ENCODE measurements at places on chromosomes 6 and 20.
A peak's percentile ranks its signal among the peaks of the same experiment; 100 is the strongest.

DNA sequence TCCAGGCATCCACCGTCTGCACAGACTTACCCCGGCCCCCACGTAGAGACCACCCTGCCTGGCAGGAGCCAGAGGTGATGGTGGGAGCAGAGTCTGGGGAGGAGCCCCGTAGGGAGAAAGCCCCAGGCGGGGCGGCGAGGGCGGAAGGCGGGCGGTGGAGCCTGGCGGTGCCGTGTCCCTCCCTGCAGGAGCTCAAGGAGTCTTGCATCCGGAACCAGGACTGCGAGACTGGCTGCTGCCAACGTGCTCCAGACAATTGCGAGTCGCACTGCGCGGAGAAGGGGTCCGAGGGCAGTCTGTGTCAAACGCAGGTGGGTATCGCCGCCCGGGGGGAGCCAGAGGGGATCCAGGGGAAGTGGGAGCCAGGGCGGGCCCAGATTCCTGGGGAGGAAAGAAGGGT is 6.0 kb downstream of the CLPSL1 start:
- DNase-seq = no peak

GRCh38 chr6:126072834-126073233 is 86.5 kb downstream of the TRMT11 start:
- no peak for DNase-seq

- peak; percentile 21 for DNase-seq
Observed at GRCh38 chr6:142296975-142297604, 4.7 kb upstream of the ADGRG6 start.

DNA sequence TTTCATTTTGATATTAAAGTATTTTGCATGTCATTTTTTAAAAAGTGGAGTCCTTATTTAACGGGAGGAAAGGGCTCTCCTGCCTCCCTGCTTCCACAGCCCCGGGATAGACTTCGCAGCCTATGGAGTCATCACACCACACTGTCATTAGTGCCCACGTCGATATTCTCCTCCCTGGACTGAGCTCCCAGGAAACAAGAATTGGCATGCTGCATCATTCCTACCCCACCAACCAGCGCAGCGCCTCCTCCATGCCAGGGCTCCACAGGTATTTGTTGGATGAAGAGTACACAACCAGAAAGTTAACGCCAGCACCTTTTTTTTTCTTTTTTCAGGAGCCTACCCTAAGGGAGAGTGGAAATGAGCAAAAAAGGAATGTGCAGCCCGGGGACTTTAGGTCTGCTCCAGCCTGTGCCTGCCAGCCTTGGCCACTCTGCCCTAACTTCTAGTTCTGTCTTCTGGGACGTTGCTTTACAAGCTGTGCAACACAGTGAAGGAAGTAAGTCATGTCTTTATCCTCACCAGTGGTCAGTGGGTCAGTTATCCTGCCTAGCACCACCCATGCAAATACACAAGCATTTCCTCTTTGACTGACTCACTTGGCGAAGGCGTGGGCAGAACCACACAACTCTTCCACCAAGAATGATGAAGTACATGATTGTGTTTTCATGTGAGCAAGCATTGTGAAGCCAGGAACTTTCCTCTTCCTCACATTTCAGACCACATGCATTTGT is 180.7 kb upstream of the UST start:
- peak; percentile 52 for DNase-seq

DNA sequence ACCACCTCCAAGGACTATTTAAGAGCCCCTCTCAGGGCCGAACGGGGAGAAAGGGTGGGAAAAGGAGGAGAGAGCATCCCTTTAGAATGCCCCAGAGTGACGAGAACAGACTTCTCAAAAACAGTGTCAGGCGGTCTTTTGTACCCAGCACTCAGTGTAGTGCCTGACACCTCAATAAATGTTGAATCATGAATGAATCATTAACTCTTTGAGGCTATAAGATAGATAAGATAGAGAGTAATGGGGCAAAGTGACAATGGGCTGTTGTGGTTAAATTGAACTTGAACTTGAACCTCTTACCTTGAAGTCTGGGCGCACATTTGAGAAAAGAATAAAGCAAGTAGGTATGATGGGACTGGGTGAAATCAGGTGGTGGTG is 7.4 kb downstream of the TCF21 start:
- DNase-seq = no peak

DNA sequence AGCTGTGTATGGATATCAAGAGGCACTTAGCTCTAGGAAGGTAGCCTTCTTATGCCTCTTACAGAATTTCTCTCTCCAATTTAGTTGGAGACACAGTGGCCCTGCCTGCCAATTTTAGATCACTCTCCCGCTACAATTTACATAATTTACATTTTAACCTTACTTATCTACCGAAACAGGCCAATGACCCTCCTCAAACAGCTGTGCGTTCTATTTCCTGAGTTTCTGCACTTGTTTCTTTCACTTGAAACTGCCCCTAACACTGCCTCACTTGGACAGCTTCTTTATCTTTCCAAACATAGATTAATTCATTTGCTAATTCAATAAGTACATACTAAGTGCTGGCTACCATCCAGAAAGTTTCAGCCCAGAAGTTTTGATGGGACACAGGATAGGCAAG is 52.9 kb upstream of the HDDC2 start:
- no peak for DNase-seq

- no peak for DNase-seq
Observed at GRCh38 chr6:18242062-18242851, 22.1 kb downstream of the DEK start.
